ENCODE measurements at places on chromosomes 13 and 19. TPM values are rescaled to one million over a fixed set of nuclear protein-coding genes. Genes with fewer than 3 reads are reported as not detected.

The SIGLEC5 gene
- total RNA-seq = not detected

The CCDC106 gene
- total RNA-seq = 6.6 TPM

The HRC gene
- not detected for total RNA-seq

The UBE2L5 gene
- total RNA-seq = not detected

The GPC5 gene
- total RNA-seq = 0.18 TPM

The GNA15 gene
- not detected for total RNA-seq

The SHISA2 gene
- 3.1 TPM for total RNA-seq

The ILF3 gene
- 116 TPM for total RNA-seq

The ZNF491 gene
- 2.4 TPM for total RNA-seq

The ZNF446 gene
- 4.9 TPM for total RNA-seq

The PGLYRP1 gene
- not detected for total RNA-seq

The ABCA7 gene
- total RNA-seq = 4.8 TPM

The ZNF665 gene
- total RNA-seq = 1.4 TPM

The FFAR3 gene
- total RNA-seq = not detected

The AP1M2 gene
- 0.09 TPM for total RNA-seq

The TDRD12 gene
- 0.09 TPM for total RNA-seq

The ELAVL3 gene
- total RNA-seq = not detected

The TPRX2 gene
- not detected for total RNA-seq

The FUT1 gene
- 4.5 TPM for total RNA-seq

The KIR3DL1 gene
- total RNA-seq = not detected

The TNNT1 gene
- 2.2 TPM for total RNA-seq

The DYRK1B gene
- 15.0 TPM for total RNA-seq

The CTXN1 gene
- total RNA-seq = 3.3 TPM

The SMIM17 gene
- total RNA-seq = 0.28 TPM

The IQCN gene
- total RNA-seq = under 0.01 TPM

The ADAMTSL5 gene
- 0.18 TPM for total RNA-seq

The STXBP2 gene
- 28.8 TPM for total RNA-seq

The NUP62 gene
- 28.4 TPM for total RNA-seq

The NUDT15 gene
- 11.1 TPM for total RNA-seq

The DACH1 gene
- 4.0 TPM for total RNA-seq

The KRI1 gene
- total RNA-seq = 7.7 TPM

The RXFP2 gene
- not detected for total RNA-seq

The ATP8B3 gene
- total RNA-seq = 1.2 TPM

The GARIN5B gene
- not detected for total RNA-seq

The ATG4D gene
- total RNA-seq = 11.3 TPM

The IGFL1 gene
- total RNA-seq = not detected

The GDF15 gene
- total RNA-seq = 103 TPM

The RFPL4AL1 gene
- not detected for total RNA-seq

All from endothelial cell of coronary artery (primary cell).